ENCODE measurements at places on chromosomes 2 and 18. TPM values are rescaled to one million over a fixed set of nuclear protein-coding genes. Genes with fewer than 3 reads are reported as not detected.

The UGT1A7 gene
- total RNA-seq: not detected

The ASB18 gene
- total RNA-seq: not detected

The ALKAL2 gene
- 0.48 TPM for total RNA-seq

The MRPS9 gene
- 58.1 TPM for total RNA-seq

The LOXL3 gene
- total RNA-seq: 29.8 TPM

The MATN3 gene
- 13.5 TPM for total RNA-seq

The LYPD6 gene
- total RNA-seq: 3.0 TPM

The CROCC2 gene
- not detected for total RNA-seq

The CNTNAP5 gene
- total RNA-seq: 0.39 TPM

The DRC1 gene
- not detected for total RNA-seq

The RUFY4 gene
- 0.44 TPM for total RNA-seq

The BZW1 gene
- 366 TPM for total RNA-seq

- peaks cover 2% of the 10 kb centered on the region for H3K4me1 ChIP-seq
- H3K27me3 ChIP-seq: no peaks in the 10 kb centered on the region
Measured at GRCh38 chr18:34494359-34494696, 215.8 kb upstream of the DTNA start.

GRCh38 chr2:66775730-66776422 is 341.0 kb downstream of the MEIS1 start:
- H3K27ac ChIP-seq: no peak overlapping the region
- no peak for DNase-seq
- no peaks in the 10 kb centered on the region for H3K27me3 ChIP-seq
- H3K4me1 ChIP-seq: no peaks in the 10 kb centered on the region
- no peak overlapping the region for H3K4me3 ChIP-seq

- no peaks in the 10 kb centered on the region for H3K36me3 ChIP-seq
- DNase-seq: no peak
- H3K27me3 ChIP-seq: no peaks in the 10 kb centered on the region
- no peaks in the 10 kb centered on the region for H3K4me1 ChIP-seq
- no peak overlapping the region for H3K4me3 ChIP-seq
- H3K27ac ChIP-seq: no peak overlapping the region
Measured at GRCh38 chr2:20631617-20632307, 19.1 kb downstream of the HS1BP3 start.

- H3K4me3 ChIP-seq: no peak overlapping the region
- DNase-seq: no peak
- peaks cover 2% of the 10 kb centered on the region for H3K4me1 ChIP-seq
- no peaks in the 10 kb centered on the region for H3K27me3 ChIP-seq
- H3K36me3 ChIP-seq: no peaks in the 10 kb centered on the region
- H3K27ac ChIP-seq: no peak overlapping the region
Measured at GRCh38 chr2:80311304-80311703, 6.8 kb upstream of the LRRTM1 start.

DNA sequence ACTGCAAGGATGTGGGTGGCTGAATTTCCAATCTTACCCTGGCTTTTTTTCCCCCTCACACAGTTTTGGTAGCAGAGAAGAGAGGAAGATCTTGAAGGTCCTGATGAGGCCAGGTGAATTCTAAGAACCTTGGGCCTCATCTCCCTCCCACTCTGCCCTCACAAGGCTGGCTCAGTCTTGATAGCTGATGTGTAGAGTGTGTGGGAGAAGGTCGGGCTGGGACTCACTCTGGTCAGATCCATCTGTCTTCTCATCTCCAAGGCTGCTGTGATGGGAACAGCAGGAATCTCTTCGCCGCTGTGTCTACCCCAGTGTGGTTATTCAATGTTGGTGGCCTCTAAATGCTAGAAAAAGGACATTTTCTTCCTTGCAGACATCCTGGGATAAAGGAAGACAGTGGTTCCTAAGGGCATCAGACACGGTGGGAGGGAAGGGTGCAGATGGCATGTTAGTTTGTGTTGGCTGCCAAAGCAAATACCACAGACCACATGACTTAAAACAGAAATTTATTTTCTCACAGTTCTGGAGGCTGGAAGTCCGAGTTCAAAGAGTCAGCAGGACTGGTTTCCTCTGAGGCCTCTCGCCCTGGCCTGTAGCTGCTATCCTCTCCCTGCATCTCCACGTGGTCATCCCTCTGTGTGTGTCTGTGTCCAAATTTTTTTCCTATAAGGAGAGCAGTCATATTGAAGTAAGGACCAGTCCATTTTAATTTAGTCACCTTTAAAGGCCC is 37.6 kb upstream of the MGAT4A start:
- H3K36me3 ChIP-seq: no peaks in the 10 kb centered on the region
- no peak overlapping the region for H3K27ac ChIP-seq
- H3K27me3 ChIP-seq: no peaks in the 10 kb centered on the region
- no peak for DNase-seq
- no peak overlapping the region for H3K4me3 ChIP-seq
- H3K4me1 ChIP-seq: no peaks in the 10 kb centered on the region

- H3K36me3 ChIP-seq: no peaks in the 10 kb centered on the region
- no peaks in the 10 kb centered on the region for H3K27me3 ChIP-seq
- no peak overlapping the region for H3K27ac ChIP-seq
- H3K4me1 ChIP-seq: peaks cover 6% of the 10 kb centered on the region
- DNase-seq: no peak
Measured at GRCh38 chr2:204260901-204261300, 284.4 kb upstream of the PARD3B start.

- H3K27ac ChIP-seq: no peak overlapping the region
- no peak for DNase-seq
- H3K36me3 ChIP-seq: no peaks in the 10 kb centered on the region
Measured at GRCh38 chr2:26807788-26808460, 22.1 kb downstream of the CENPA start.

GRCh38 chr2:73293534-73294171 is at the start of gene EGR4:
TSS of gene EGR4 (minus strand) at chr2:73293548. CDS start at chr2:73293317, 231 bp downstream.
- H3K27ac ChIP-seq: no peak within 1 kb of the TSS
- no peaks in the 10 kb centered on the region for H3K36me3 ChIP-seq
- no peaks in the 10 kb centered on the region for H3K4me1 ChIP-seq
- H3K27me3 ChIP-seq: peaks cover 35% of the 10 kb centered on the region

DNA sequence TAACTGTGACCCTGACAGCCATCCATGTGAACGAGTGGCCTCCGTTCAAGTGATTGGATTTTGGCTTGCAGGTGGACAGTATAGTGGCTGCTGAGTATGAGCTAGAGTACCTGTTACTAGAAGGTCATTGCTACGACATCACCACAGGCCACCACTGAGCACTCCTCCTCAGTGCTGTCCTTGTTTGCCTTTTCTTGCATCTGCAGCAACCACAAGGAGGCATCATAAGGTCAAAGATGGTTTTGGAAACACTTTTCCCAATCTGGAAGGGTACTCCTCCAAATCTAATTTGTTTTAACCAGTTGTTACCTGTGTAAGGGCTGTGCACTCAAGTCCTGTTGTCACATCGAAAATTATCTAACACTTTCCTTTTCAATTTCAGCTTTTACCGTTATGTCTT is 81.2 kb downstream of the UGGT1 start:
- no peaks in the 10 kb centered on the region for H3K4me1 ChIP-seq
- H3K27ac ChIP-seq: no peak overlapping the region
- no peak overlapping the region for H3K4me3 ChIP-seq
- peaks cover 31% of the 10 kb centered on the region for H3K36me3 ChIP-seq
- no peaks in the 10 kb centered on the region for H3K27me3 ChIP-seq

DNA sequence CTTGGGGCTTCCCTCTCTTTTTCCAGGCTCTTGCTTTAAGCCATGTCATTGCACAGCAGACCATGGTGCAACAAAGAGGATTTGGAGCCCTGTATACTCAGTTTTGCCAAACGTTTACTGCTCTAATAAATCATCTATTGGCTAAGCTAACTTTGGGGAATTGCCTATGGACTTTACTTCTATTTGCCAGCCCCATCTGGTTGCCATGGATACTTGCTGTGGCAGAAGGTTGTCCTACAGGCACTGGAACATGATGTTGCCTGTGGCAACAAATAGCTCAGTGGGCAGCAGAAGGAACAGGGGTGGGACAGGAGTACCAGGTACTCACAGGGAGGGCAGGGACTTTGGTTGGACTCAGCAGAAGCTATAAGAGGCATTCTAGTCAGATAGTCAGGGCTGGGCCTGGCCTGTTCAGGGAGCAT is 129.7 kb downstream of the CCDC85A start:
- H3K36me3 ChIP-seq: no peaks in the 10 kb centered on the region
- DNase-seq: no peak
- H3K27me3 ChIP-seq: no peaks in the 10 kb centered on the region
- peaks cover 2% of the 10 kb centered on the region for H3K4me1 ChIP-seq

DNA sequence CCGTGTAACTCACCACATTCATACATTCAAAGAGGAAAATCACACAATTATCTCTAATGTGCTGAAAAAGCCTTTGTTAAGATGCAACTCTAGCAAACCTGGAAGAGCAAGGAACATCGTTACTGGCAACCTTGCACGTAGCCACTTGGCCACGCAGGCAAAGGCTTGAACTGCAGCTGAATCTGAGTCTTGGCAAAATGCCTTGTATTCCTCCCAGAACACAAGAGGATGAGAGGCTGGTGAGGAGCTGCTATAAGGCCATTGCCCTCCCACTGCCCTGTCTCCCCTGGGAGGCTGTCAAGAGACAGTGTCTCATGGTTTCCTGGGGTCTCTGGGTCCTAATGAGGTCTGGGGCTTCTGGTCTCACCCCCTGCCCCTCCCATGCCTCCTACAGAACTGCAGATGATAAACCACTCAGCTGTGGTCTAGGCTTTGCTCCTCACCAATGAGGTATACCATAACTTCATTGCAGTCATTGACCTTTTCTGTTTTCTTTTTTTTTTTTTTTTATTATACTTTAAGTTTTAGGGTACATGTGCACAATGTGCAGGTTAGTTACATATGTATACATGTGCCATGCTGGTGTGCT is 141.4 kb downstream of the SPP2 start:
- no peaks in the 10 kb centered on the region for H3K27me3 ChIP-seq
- H3K27ac ChIP-seq: no peak overlapping the region
- no peaks in the 10 kb centered on the region for H3K4me1 ChIP-seq
- no peak overlapping the region for H3K4me3 ChIP-seq

DNA sequence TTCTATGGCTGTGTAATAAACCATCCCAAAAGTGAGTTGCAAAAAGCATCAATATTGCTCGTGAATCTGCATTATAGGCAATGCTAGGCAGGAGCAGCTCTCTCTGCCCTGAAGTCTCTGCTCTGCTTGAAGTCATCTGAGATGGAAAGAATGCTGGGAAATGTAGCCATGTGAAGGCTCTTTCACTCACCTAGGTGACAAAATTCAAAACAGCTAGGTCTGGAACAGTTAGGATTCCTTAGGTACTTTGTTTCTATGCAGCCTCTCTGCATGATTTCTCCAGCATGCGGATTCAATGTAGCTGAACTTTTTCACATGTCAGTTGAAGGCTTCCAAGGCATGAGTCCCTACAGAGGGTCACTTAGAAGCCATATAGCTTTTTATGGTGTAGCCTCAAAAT is 1383.7 kb downstream of the LRP1B start:
- no peak overlapping the region for H3K4me3 ChIP-seq
- no peak overlapping the region for H3K27ac ChIP-seq
- H3K4me1 ChIP-seq: no peaks in the 10 kb centered on the region
- no peaks in the 10 kb centered on the region for H3K36me3 ChIP-seq

DNA sequence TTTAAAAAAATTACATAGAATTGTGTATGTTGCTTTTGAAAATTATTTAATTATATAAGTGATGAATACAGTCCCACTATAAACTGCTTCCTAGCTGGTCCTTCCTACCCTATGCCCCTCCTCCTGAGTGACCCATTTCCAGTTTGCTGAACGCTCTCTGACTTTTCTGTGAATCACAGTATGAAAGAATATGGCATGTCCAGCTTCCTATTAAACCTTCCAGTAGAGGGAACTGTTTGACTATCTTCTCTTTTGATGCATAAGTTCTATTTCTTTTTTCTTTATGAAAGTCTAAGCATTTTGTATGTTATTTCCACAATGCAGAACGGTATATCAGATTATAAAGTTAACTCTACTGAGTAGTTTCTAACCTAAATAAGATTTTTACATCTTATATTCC is 41.3 kb downstream of the PSMG2 start:
- H3K4me3 ChIP-seq: no peak overlapping the region
- H3K4me1 ChIP-seq: no peaks in the 10 kb centered on the region
- H3K27ac ChIP-seq: no peak overlapping the region
- DNase-seq: no peak
- H3K27me3 ChIP-seq: no peaks in the 10 kb centered on the region
- no peaks in the 10 kb centered on the region for H3K36me3 ChIP-seq

DNA sequence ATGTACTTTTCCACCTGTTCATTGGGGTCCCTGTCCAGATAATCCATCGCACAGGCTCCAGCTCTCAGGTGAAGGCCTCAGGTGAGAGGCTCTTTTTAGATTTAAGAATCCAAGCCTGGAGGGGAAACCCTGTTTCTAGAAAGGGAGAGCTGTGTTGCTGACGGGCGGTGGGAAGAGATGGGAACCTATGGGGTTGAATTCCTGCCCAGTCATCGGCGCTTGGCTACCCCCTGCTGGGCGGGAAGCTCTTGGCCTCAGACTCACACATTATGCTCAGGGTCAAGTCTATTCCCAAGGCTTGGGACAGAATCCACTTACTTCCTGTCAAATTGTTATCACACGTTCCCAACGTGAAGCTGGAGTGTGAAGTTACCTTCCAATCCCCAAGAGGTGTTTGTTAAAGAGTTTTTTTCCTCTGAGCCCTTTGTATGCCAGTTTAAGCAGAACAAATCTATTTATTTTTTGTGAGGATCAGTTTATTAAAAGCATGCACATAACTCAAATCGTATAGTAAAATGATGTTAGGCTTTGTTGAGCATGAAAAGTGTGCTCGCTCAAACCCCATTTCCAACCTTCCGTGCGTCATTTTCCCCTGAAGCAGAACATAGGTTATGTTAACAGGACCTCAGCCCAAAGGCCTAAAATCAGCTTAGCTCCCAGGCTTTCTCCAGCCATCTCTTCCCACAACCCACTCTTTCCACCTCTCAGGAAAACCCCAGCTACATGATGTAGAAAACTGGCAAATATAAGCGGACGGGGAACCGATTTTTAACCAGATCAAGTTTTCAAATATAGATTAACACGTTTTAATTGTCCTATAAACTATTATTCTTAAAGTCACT is 181.7 kb upstream of the ETAA1 start:
- H3K36me3 ChIP-seq: peaks cover 17% of the 10 kb centered on the region
- no peak overlapping the region for H3K27ac ChIP-seq
- H3K27me3 ChIP-seq: no peaks in the 10 kb centered on the region
- H3K4me1 ChIP-seq: peaks cover 4% of the 10 kb centered on the region
- no peak overlapping the region for H3K4me3 ChIP-seq

GRCh38 chr2:99079226-99079625 is 62.3 kb upstream of the C2orf15 start:
- H3K4me1 ChIP-seq: no peaks in the 10 kb centered on the region
- no peak overlapping the region for H3K27ac ChIP-seq

GRCh38 chr2:179512281-179513035 is 247.8 kb upstream of the SESTD1 start:
- H3K4me3 ChIP-seq: no peak overlapping the region
- no peaks in the 10 kb centered on the region for H3K4me1 ChIP-seq
- DNase-seq: no peak
- H3K27ac ChIP-seq: no peak overlapping the region
- H3K36me3 ChIP-seq: peaks cover 15% of the 10 kb centered on the region

DNA sequence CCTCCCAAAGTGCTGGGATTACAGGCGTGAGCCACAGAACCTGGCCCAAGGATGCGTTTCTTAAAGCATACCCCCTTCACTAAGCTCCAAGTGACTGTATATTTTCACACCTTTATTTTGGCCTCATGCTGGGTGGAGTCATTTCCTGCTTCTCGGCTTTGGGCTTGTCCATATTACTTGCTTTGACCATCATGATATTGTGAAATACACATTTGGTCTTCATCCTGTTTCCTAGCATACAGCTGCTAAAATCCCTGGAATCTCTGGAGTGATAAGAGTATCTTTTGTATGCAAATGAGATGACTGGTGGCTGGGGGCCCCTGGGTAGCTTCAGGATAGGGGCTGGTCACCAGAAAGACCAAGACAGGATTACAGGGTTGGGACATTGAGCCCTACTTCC is 17.6 kb upstream of the COLEC12 start:
- H3K4me3 ChIP-seq: no peak overlapping the region
- H3K27me3 ChIP-seq: no peaks in the 10 kb centered on the region

GRCh38 chr2:174023591-174024523 is 58.7 kb upstream of the SP3 start:
- no peak overlapping the region for H3K27ac ChIP-seq
- H3K4me1 ChIP-seq: peaks cover 3% of the 10 kb centered on the region
- H3K4me3 ChIP-seq: peak overlapping the region; percentile 33
- no peaks in the 10 kb centered on the region for H3K36me3 ChIP-seq
